Stimulated activated CD4-positive, alpha-beta T cell treated with anti-CD3 and anti-CD28 coated beads, Interleukin-4, amount 100 ng/mL, for 48 hours (primary cell): ENCODE measurements at places on chromosomes 4 and X.

DNA sequence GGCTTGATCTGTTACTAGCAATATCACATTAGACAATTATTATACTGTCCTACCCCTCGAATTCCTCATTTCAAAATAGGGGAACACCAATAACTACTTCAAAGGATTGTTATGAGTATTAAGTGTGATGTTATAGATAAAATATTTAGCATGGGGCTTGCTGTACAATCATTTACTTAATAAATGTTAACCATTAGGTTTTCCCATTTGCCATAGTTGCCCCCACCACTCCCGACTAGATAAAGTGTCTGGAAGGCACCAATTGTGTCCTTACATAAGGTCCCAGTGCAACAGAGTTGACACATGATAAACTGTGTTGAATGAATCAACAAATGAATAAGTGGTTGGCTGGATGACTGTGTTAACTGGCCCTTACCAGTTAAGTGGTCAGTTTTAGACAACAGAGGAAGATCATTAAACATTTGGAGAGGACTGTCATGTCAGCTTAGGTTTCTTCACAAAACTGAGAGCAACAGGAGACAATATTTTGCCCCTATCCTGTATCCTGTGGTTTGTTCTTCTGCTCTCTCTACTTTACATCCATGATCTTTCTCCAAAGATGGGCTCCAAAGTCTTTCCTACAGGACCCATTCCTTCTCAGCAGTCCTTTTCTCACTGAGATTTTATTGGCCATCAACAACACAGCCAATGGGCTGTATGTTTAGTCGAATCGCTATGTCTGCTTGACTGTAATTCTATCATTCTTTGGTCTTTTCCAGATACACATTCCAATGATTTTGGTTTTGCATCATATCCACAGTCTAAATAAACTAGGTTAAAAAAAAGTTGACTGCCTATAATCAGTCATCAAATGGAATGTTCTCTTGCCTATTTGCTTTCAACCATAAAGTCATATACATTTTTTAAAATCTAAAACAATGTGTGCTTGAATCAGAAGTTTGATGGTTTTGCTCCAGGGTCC is 74.4 kb downstream of the RNF150 start:
- DNase-seq: no peak

DNA sequence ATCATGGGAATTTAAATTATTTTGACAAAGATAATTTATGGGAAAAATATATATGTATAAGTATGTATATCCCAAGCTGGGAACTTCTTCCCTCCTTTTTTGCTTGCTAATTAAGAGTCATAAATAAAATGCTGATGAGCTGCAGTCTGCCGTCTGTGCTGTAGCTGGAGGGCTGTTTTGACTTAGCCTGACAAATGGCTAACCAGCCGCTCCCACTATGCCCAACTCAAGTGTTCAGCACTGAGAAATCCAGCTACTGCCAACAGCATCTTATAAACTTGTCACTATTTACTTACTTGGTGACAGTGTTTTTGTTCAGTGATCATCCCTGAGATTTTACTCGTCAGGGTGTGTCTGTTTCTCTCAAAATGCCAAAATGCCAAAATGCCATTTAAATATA is 171.2 kb upstream of the PGRMC2 start:
- no peak for DNase-seq

GRCh38 chrX:65837875-65838549 is 170.6 kb downstream of the MSN start:
- no peak for DNase-seq

- DNase-seq: no peak
Observed at GRCh38 chr4:188534917-188535316, 395.7 kb downstream of the TRIML1 start.

DNA sequence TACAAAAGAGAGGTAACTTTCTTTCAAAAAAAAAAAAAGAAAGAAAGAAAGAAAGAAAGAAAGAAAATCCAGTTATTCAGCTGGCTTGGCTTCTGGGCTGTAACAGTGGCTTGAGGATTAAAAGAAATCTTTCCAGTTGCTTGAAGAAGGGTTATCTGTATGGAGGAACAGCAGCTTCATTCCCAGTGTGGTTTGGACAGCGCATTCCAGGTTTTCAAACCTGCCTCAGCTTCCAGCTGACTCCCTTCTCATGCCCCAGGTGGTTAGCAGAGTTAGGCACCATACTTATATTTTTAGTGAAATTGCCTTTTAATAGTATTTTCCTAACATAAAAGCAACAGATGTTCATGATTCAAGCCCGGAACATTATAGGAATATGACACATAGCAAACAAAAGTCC is 48.6 kb downstream of the TMEM164 start:
- DNase-seq: no peak

DNA sequence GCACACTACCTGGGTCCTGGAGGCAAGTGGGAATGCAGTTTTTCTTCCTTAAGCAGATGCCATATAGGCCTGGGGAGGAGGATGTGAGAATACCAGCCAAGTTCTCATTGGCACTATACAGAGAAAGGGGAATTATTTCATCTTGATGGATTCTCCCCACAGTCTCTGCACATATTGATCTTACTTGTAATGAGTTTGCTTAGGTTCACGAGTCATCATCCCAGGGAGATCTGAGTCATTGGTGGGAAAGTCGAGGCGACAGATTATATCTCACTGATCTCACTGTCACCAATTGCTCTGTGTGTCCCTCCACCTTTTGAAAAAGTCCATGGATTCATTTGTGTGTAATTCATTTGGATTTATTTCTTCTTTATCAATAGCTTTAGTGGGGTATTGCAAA is 156.8 kb downstream of the AR start:
- DNase-seq: no peak

DNA sequence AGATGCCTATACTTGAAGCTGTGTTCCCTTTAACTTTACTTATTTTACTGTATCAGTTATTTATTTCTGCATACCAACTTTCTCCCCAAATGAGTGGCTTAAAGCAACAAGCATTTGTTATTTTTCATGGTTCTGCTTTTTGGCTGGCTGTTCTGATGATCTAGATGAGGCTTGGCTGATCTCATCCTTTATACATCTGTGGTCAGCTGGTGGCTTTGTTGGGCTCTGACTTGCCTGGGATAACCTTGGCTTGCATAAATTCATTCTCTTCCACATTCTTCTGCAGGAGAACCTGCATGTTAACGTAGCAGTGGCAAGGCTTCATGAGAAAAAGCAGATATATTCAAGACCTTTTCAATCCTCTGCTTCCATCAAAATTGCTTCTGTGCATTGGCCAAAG is 1317.6 kb downstream of the ADGRL3 start:
- no peak for DNase-seq

DNA sequence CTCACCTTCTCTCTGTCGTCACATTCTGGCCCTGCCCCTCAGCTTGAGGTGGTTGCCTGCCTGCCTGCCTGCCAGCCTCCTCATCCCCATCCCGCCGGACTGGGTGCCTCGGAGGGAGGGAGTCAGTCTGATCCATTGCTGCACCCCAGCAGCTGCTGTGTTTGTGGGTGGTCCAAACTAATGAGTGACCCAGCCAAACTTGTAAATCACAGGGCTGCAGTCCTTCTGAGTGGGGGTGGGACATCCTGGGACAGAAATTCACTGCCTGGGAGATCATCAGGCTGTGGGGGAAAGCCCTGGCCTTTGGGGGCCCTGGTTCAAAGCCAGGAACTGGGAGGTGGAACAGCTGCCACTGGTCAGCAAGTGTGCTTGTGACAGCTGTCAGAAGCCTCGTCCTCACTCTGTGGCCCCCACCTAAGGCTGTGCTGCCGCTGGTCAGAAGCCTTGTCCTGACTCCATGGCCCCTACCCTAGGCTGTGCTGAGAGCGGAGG is 5.6 kb downstream of the GPR78 start:
- no peak for DNase-seq

DNA sequence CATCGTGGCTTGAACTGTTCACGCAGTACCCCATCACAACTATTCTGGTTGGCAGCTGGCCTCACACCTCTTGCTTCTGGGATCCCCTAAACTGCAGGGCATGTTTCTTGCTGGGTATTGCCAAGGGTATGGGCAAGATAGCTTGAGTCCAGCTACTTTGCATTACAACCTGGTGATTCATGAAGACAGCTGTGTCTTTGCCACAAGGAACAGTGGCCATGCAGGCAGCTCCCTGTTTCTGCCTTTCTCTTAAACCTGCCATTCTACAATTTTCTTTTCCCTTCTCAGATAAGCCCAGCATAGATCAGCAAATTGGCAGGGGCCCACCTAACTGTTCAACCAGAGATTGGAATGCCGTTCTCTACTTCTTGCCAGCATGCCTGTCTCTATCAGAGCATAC is 42.8 kb downstream of the TENM3 start:
- DNase-seq: no peak

- DNase-seq: no peak
Observed at GRCh38 chr4:47390428-47391125, 72.9 kb downstream of the COMMD8 start.

- DNase-seq: no peak
Observed at GRCh38 chrX:43018031-43018430, 240.1 kb upstream of the PPP1R2C start.

DNA sequence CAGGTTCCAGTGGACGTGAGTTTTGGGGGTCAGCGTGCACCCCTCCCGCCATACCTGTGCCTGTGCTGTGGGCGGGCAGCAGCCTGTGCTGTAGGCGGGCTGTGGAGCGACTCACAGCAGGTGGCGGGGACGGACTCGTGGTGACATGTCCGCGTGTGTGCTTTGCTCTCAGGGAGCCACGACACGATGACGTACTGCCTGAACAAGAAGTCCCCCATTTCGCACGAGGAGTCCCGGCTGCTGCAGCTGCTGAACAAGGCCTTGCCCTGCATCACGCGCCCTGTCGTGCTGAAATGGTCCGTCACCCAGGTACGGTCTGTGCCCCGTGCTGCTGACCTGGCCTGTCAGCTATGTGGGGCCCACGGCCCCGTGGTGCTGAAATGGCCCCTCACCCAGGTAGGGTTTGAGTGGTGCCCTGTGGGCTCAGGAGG is 7.4 kb downstream of the PLCXD1 start:
- no peak for DNase-seq

- no peak for DNase-seq
Observed at GRCh38 chr4:52250154-52250553, 199.1 kb downstream of the SPATA18 start.

- no peak for DNase-seq
Observed at GRCh38 chr4:24273136-24273535, 311.2 kb downstream of the DHX15 start.

DNA sequence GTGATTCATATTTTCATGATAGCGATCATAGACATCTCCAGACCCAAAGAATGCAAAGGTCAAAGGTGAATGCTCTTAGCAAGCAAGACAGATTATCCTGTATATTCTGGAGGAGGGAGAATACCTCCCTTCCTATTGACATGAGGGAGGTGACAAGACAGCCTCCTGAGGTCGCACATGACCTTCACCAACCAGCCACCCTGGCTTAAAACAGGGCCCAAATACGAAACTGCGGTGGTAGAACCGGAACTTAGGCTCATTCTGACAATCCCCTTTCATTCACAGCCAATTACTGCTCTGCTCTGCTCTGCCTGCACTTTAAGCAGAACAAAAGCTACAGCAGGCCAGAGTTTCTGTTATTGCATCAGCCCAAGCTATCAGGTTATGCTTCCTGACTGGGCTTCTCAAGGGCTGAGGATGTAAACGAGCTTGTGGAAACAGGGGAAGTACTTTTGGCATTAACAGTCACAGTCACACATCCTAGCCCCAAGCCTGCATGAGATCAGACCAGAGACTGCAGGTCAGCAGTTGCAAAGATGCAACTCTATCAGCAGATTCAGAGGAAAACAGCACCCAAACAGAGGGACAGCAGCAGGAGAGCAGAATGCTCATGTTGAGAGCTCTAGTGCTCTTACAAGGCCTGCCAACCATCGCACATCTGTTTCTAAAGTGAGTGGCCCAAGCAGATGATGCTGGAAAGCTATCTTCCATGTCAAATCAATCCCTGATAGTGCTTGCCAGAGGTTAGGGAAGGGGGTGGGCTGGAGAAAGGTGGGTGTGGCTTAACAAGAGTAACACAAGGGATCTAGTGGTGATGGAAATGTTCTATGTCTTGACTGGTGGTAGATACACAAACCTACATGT is 51.3 kb upstream of the MAP3K15 start:
- no peak for DNase-seq

- DNase-seq: no peak
Observed at GRCh38 chr4:76087007-76087769, 12.7 kb downstream of the ART3 start.

GRCh38 chr4:39228377-39228776 is 46.0 kb downstream of the WDR19 start:
- DNase-seq: no peak

- DNase-seq: no peak
Observed at GRCh38 chr4:55458164-55458563, 62.4 kb downstream of the TMEM165 start.

DNA sequence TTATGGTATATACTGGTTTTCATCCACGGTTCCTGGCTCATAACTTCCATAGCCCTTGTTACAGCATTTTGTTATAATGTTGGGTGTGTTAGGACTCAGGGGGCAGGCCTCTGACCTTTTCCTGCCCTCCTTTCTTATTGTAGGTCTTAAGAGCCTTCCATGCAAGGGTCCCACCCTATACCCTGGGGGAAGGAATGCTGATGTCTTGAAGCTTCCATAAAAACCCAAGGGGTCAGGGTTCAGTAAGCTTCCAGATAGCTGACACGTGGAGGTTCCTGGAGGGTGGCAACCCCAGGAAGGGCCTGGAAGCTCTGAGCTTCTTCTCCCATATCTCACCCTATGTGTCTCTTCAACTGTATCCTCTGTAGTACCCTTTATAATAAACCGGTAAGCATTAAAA is 29.6 kb downstream of the ATP11C start:
- DNase-seq: no peak

GRCh38 chr4:137226221-137226620 is 306.1 kb downstream of the PCDH18 start:
- no peak for DNase-seq

GRCh38 chr4:38205261-38205660 is 245.1 kb downstream of the PTTG2 start:
- DNase-seq: no peak

GRCh38 chr4:132866616-132867015 is 282.5 kb upstream of the PCDH10 start:
- DNase-seq: no peak

- DNase-seq: no peak
Observed at GRCh38 chrX:84175958-84176357, 12.0 kb downstream of the RPS6KA6 start.

GRCh38 chrX:153939573-153939972 is 4.7 kb upstream of the NAA10 start:
- DNase-seq: no peak

- DNase-seq: no peak
Observed at GRCh38 chrX:68699960-68700746, 52.7 kb downstream of the STARD8 start.

DNA sequence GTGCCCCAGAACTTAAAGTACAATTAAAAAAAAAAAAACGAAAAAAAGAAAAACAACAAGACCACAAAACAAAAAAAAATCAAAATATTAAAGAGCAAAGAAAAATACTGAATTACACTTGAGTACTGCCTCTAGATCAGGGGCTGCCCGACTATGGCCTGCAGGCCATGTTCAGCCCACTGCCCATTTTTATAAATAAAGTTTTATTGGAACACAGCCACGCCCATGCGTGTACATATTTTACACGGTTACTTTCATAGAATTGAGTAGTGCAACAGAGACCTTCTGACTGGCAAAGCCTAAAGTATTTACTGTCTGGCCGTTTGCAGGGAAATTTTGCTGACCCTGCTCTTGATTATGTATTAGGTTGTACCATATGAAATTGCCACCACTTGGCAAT is 130.5 kb downstream of the ATXN3L start:
- DNase-seq: no peak
